T-helper 17 cell (primary cell): ENCODE measurements at places on chromosomes 5 and 9.

DNA sequence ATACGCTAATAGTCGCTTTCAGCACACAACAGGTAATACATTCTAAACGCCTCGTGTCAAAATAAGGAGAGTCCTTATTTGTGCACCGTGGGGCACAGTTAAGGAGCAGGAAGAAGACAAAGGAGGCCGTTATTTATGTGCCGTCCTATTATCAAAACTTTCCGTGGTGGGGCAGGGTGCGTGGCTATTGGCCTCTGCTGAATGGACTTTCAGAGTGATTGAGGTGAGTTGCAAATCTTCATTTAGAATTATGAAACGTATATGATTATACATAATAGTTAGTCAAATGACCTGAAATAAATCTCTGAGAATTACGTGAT is 833 bp downstream of the C5orf24 start:
- DNase-seq = no peak

DNA sequence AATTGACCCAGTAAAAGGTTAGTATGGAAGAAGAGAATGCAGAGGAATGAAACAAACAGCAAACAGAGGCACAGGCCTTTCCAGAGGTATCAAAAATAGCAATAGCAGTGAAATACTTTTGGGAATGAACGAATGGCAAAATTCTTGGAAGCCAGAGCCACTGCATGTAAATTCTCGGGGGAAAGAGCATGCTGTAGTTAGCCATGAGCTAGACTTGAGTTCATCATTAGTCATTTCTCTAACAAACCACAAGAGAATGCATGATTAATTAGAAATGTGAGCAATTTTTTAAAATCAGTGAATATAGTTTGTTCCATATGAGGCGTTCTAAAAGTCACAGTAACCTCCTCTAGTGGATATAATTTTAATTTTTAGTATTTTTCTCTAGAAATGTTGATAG is 170.3 kb upstream of the PRR16 start:
- DNase-seq = no peak

DNA sequence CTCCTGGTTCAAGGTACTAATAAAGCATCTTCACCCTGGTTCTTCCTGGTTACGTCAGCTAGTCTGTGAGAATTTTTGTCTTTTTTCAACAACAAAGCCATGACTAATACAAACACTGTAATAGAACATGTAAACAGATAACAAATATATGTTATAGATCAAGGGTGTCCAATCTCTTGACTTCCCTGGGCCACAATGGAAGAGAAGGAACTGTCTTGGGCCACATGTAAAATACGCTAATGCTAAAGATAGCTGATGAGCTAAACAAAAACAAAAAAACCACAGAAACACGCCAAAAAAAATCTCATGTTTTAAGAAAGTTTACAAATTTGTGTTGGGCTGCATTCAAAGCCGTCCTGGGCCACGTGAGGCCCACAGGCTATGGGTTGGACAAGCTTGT is 124.5 kb upstream of the GNA14 start:
- DNase-seq = no peak

- DNase-seq = no peak
These were observed 7.1 kb downstream of the NFX1 start for GRCh38 chr9:33297432-33297831.

DNA sequence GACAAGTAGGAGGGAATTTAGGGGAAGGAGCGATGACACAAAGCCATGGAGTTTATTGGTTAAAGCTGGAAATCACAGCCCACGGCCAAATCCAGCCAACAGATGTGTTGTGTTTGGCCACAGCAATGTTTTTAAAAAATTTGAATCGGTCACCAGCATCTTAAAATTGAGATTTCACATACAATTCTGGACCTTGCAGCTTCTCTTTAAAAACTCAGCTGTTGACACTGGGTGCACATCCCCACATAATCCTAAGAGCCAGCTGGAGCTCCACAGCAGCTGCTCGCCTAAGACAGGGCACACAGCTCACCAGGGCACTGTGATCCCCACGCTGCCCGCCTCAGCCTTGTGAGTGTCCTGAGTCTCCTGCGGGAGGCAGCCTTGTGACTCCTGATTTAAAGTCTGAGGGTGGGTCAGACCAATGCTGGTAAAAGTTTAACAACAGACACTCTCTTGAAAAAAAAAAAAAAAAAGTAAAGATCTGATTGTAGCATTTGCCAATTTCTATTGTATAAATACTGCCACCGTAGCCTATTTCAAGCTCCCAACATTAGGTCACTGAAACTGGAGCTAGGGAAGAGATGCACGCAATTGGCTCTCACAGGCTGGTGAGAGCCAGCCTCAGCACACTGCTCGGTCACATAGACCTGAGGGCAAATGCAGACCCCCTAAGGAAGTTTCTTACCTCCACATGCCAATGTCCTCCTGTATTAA is 124.8 kb downstream of the HSD17B3 start:
- no peak for DNase-seq

DNA sequence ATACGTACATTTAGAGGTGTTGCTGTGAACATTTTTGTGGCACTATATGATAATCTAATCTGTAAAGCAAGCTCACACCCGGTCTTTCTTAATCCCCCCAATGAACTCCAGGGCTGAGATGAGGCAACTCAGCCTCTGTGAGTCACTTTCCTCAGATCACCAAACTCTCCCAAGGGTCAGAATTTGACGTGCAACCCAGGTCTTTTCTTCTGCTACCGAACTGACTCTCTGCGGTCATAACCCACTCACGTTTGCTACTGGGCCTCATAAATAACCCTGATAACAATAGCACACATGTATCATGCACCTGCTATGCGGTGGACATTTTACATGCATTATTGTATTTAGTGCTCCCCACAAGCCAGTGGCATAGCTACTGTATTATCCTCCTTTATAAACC is 153.1 kb downstream of the DROSHA start:
- no peak for DNase-seq

DNA sequence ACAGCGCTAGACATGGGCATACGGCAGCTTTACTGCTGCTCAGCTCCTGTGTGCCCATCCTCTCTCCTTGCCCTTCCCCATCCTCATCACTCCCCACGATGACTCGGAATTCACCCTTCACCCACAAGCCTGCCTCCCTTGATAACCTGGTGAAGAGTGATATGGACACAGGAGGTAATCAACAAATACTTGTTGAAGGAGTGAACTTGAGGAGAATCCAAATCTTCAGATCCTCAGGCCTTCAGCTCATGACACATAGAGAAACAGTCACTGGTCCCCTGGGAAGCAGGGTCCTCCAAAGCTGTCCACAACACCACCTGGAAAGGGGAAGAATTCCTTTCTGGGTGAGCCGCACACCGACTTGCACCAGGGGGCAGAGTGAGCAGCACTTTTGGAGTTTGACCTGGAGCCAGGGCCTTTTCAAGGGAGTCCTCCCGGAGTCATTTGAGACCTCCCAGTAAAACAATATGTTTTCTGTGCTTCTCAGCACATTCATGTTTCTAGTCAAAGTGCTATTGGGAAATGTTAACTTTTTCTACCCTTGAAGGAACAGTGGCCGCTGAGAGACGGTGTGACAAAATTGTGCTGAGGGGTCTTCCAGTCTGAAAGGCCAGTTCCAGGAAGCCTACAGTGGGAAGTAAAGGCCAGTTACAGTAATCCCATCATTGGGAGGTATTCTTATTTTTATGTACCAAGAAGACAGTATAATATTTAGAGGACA is 332.3 kb downstream of the CWC27 start:
- no peak for DNase-seq

DNA sequence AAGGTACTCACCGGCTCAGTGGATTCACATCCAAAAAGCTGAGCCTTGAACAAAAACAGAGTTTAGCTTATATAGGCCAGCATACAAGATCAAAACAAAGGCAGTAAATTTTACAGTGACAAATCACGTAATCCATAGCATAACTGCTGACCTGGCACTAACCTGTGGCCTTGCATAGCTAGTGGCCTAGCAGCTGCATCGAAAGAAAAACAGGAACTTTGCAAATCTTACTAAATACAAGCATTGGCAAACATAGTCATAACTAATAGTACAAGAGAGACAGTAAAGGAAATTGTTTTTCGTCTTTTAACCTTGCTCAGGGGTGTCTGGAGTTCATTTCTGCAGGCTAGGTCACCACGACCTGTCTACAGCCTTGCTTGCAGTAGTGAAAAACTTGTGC is 4.8 kb downstream of the HSDL2 start:
- DNase-seq = no peak

- DNase-seq = no peak
These were observed 12.0 kb downstream of the TTC1 start for GRCh38 chr5:160020964-160021363.

- no peak for DNase-seq
These were observed 253.5 kb upstream of the ATP10B start for GRCh38 chr5:161105525-161105924.

DNA sequence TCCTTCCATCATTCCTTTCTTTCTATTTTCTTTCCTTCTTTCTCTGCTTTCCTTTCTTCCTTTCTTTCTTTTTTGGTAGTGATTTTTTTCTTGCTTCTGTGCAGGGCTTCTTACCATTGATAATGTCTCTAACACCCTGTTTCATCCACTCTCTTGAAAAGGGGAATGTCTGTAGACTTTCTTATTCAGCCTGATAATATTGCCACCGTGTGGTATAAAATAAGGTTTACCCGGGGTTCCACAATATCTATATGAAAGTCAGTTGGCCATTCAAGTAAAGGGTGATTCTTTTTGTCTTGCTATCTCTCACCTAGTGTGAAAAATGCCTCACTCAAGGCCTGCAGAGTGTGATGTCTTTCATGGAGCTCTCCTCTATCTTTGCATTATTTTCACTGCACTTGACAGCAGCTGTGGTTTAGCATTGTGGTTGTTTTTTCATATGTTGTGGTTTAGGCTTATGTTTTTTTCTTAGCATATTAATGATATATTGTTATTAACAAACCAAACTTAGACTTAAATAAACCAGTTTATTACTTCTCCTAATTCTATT is 153.9 kb downstream of the CSNK1G3 start:
- no peak for DNase-seq

DNA sequence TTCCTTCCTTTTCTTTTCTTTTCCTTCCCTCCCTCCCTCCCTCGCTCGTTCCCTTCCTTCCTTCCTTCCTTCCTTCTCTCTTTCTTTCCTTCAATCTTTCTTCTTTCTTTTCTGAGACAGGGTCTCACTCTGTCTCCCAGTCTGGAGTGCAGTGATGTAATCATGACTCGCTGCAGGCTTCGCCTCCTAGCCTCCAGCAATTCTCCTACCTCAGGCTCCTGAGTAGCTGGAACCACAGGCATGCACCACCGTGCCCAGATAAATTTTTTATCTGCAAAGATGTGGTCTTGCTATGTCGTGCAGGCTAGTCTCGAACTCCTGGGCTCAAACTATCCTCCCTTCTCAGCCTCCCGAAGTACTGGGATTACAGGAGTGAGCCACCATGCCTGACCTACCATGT is 81.4 kb downstream of the SPATA31C2 start:
- no peak for DNase-seq

GRCh38 chr5:24854850-24855249 is 210.1 kb upstream of the CDH10 start:
- DNase-seq = no peak

GRCh38 chr9:136885950-136886578 is at the start of gene TRAF2:
Gene TRAF2 (plus strand): TSS chr9:136886516. CDS start chr9:136898741, 12,225 bp downstream.
- DNase-seq = peak; percentile 95

DNA sequence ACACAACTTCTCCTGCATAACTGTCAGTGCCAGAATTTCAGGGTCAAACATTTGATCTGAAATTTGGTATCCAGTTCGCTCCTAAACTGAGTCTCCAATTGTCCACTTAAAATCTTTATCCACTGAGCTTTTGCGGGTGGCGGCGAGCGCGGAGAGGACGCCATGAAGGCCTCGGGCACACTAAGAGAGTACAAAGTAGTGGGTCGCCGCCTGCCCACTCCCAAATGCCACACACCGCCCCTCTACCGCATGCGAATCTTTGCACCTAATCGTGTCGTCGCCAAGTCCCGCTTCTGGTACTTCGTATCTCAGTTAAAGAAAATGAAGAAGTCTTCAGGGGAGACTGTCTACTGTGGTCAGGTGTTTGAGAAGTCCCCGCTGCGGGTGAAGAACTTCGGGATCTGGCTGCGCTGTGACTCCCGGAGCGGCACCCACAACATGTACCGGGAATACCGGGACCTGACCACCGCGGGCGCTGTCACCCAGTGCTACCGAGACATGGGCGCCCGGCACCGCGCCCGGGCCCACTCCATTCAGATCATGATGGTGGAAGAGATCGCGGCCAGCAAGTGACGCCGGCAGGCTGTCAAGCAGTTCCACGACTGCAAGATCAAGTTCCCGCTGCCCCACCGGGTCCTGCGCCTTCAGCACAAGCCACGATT is 913.7 kb upstream of the DMAC1 start:
- no peak for DNase-seq

GRCh38 chr5:4766101-4766500 is 374.0 kb upstream of the ADAMTS16 start:
- DNase-seq = no peak

DNA sequence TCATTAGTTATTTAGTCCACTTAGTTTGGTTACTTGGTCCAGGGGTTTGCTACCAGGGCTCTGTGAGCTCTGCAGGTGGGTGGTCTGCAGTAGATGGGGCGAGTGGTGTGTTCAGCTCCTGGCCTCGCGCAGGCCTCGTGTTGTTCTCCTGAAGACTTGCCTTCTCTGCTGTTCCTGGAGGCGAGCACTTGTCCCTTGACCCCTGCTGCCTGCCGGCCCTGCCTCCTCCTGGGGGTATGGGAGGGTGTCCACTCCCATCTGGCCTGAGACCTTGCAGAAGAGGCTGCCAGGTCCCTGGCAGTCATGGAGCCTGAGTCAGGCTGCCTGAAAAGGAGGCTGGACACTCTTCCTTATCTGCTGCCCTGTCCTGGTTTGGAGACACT is 137.0 kb downstream of the CACNA1B start:
- no peak for DNase-seq

GRCh38 chr9:107760469-107761242 is 271.1 kb upstream of the KLF4 start:
- no peak for DNase-seq
